ENCODE measurements at places on chromosomes 5 and 9.

- DNase-seq = no peak
Measured at GRCh38 chr9:114202396-114202795, 47.1 kb downstream of the COL27A1 start.

GRCh38 chr9:36748322-36748899 lies 175.7 kb downstream of the MELK start:
- DNase-seq = no peak

- DNase-seq = no peak
Measured at GRCh38 chr9:35891646-35892045, 14.4 kb upstream of the HRCT1 start.

- no peak for DNase-seq
Measured at GRCh38 chr9:73805111-73805510, 653.4 kb downstream of the ANXA1 start.

All from T-helper 17 cell (primary cell).